Spleen (tissue), 13 donors: ENCODE measurements at places on chromosomes 5 and 9. TPM values are rescaled to one million over a fixed set of nuclear protein-coding genes. Genes with fewer than 3 reads are reported as not detected.

DNA sequence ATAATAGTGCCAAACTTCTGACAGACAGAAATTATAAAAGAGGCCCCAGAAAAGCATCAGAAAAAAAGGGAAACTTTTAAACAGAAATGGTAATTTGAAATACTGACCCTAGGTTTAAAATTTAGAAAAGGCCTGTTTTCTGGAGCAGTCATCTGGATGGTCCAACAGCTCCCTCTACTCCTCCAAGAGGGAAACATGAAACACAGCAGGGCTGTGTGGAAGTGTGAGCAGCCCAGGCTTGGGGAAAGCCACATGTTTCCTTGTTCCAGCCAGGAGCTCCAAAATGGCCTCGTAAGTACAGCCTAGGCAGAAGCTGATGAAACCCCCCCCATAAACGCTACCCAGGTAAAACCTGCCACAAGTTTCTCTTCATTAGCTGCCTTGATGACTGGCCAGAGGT lies 499.3 kb upstream of the ADAMTS16 start:
- no peaks in the 10 kb centered on the region for H3K36me3 ChIP-seq
- no peak overlapping the region for H3K4me3 ChIP-seq

DNA sequence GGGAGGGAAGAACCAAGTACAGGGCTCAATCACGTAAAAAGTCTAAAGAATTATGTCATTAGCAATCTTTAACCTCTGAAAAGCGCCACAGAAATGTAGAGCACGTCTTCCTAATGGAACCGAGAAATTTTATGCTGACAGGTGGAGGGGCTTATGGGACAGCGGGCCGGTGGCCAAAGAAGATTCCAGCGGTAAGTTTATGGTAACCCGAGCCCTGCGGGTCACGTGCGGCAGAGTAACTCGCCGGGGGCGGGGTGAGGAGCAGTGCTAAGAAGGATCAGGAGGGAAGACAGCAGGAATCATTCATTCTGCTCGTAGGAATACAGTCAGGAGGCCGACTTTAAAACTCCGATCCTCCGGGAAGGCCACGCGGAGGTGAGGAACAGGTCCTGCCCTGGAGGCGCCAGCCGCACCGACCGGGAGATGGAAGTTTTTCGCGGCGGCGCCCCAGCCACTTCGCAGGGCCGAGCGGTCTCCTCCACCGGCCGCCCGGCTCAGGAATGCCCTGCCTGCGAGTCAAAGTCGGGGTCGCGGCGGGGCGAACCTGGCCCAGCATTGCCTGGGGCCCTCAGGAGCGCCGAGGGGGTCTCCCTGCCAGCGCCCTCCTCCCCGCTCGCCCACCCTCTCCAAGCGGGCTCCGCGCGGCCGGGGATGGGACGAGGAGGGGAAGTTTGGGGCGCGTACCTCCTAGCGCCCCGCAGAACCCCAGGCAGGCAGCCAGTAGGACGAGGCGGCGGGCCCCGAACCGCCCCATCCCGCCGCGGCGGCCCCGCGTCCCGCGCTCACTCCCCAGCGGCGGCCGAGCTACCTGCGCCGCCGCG lies 101.8 kb downstream of the ESM1 start:
- no peak overlapping the region for H3K27ac ChIP-seq
- H3K27me3 ChIP-seq = peaks cover 19% of the 10 kb centered on the region
- H3K36me3 ChIP-seq = no peaks in the 10 kb centered on the region
- H3K4me3 ChIP-seq = peak overlapping the region; percentile 5
- DNase-seq = peak; percentile 78
- no peaks in the 10 kb centered on the region for H3K4me1 ChIP-seq

DNA sequence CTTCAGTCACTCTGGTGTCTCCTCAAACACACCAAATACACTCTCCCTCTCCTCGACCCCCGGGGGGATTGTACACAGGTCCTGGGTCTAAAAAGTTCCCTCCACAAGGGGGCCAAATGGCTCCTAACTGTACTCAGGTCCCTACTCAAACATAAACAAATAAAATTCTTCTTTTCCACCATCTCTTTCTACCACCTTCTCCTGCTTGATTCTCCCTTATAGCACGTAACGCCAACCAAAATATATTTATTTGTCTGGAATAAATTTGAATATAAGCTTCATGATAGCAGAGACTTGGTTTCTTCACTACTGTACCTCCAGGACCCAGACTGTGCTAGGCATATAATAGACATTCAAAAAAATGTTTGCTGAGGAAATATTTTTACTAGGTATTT lies 21.4 kb downstream of the ZNF608 start:
- H3K36me3 ChIP-seq = no peaks in the 10 kb centered on the region
- H3K27ac ChIP-seq = no peak overlapping the region
- no peaks in the 10 kb centered on the region for H3K4me1 ChIP-seq
- no peak overlapping the region for H3K4me3 ChIP-seq
- no peak for DNase-seq

TNFSF8 gene
- polyA plus RNA-seq = 16.0 TPM

PCDHGA5 gene
- polyA plus RNA-seq = not detected

DNA sequence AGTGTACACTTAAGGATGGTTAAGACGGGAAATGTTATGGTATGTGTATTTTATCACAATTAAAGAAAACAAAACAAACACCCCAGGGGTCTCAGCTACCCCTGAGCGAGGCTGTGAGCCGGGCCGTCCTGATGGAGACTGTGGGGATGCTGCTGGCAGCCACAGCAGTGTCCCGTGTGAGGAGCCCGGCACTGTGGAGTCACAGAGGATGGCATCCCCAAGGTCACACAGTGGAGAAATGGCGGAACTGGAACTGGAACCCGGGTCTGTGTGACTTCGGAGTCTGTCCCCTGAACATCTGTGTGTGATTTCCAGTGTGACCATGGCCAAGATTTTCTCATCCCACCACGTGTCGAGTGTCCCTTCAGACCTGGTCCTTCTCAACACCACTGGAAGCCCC lies 80.7 kb upstream of the PHYKPL start:
- no peak overlapping the region for H3K4me3 ChIP-seq
- H3K4me1 ChIP-seq = no peaks in the 10 kb centered on the region
- peak overlapping the region; percentile 64 for H3K27ac ChIP-seq
- DNase-seq = peak; percentile 41
- no peaks in the 10 kb centered on the region for H3K27me3 ChIP-seq
